Breast epithelium (tissue), 4 donors: ENCODE measurements at places on chromosomes 1 and 21. TPM values are rescaled to one million over a fixed set of nuclear protein-coding genes. Genes with fewer than 3 reads are reported as not detected.

Gene NCAM2
- 3.6 TPM for total RNA-seq

Gene SH3D21
- 0.80 TPM for total RNA-seq

Gene SIK1
- total RNA-seq: 16.2 TPM

Gene RUNX3
- total RNA-seq: 1.9 TPM

Gene PSMG1
- 25.9 TPM for total RNA-seq

Gene EDN2
- 2.3 TPM for total RNA-seq
